Activated CD4-positive, alpha-beta memory T cell treated with anti-CD3 and anti-CD28 coated beads, Interleukin-2, amount 10 ng/mL, durations not matched to agents 7 days and 5 days (primary cell): ENCODE measurements at places on chromosomes 7 and 10.

DNA sequence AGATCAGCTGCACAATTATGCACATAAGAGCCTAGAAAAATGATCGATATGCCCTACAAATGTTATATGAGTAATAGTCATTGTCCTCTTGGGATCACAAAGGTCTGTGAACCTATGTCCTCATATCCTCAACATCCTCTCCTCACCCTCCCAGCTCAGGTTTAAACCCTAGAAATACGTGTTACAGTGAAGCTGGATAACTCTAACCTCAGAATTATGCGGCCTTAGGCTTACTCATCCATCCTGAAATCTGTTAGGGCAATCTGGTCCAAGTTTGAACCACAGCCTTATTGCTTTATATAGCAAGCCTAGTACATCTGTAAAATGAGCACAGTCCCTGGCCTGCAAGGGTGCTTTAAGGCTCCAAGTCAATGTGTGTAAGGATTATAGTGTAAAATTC, 84.2 kb upstream of the FRMD4A start:
- DNase-seq: no peak

- DNase-seq: no peak
These were observed 117.1 kb upstream of the DPP6 start for GRCh38 chr7:153935095-153935494.

- DNase-seq: no peak
These were observed 95.8 kb downstream of the CHST15 start for GRCh38 chr10:123997486-123998196.

- no peak for DNase-seq
These were observed 44.7 kb upstream of the ZEB1 start for GRCh38 chr10:31274310-31274709.

- no peak for DNase-seq
These were observed at the start of gene H2BK1 for GRCh38 chr7:151210087-151210854. H2BK1 (minus strand) TSS chr7:151210488; CDS start chr7:151210318, 170 bp downstream.

GRCh38 chr10:129760003-129760315, 204.1 kb downstream of the EBF3 start:
- peak; percentile 3 for DNase-seq

DNA sequence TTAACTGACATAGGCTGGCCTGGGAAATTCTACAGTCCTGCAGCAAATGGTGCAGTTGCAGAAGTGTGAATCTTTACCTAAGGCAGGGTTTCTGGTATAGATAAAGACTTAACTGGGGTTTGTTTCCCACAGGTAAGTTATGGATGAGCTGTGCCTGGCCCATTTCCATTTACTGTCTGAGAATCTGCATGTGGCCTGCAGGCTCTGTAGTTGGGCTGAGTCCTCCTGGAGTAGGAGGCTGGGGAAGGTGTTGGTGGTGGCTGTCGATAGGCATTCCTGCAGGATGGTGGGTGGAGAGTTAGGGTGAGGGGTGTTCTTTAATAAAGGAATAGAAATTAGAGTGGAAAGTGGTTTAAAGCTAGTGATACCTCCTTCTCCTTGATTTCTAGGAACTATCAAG, 193.5 kb downstream of the AUTS2 start:
- DNase-seq: no peak

- DNase-seq: peak; percentile 88
These were observed at the start of gene NFE2L3 for GRCh38 chr7:26151953-26152781. NFE2L3 (plus strand) TSS chr7:26152198; CDS start chr7:26152499, 301 bp downstream.

DNA sequence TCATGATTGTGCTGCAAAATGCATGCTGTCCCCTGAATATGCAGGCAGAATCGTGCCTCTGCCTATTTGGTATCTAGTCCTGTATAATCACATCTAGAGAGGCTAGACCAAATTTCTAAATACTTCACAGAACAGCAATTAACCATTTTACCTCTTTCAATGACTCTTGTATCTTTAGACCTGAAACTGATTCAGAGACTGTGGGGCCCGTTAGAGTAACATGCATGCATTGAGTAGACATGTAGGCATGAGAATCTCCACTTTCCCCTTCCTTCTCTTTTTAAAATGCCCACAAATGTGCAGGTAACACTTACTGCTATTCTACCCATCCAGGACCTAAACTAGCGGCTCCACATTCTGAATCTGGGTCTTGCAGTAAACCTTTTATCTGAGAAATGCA, 8.8 kb downstream of the ZNF92 start:
- DNase-seq: no peak

DNA sequence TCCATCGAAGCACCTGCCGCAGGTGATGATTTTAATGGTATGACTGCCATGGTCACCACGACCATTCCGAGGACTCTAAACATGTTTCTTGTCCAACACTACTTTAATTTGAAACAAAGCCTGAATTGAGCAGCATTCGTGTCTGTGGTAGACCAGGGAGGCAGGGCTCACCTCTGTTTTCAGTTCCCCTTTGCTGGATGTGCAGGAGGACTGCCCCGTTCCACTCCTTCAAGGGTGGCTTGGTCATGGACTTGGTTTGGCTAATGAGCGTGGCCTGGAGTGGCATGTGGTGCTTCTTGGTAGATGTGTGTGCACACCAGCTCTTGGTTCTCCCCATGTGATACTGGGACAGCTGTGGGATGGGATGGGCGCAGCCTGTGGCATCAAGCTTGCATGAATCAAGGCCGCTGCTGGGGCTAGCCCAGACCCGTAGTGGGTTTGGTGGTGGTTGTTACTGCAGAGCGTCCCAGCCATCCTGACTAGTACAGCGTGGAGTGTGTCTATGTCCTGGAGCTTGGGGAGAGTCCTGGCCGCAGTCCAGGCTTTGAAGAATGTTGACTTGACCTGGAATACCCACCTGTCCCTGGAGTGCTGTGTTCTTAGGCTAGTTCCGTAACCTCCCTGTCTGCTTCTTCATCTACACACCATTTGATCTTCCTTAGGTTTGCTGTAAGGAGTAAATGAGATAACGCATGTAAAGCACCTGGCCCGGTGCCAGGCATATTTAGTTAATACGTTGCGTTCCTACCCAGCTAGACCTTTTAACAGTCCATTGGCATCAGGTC, 34.8 kb downstream of the MGMT start:
- no peak for DNase-seq

GRCh38 chr10:15587271-15587670, 132.5 kb downstream of the ITGA8 start:
- DNase-seq: no peak

DNA sequence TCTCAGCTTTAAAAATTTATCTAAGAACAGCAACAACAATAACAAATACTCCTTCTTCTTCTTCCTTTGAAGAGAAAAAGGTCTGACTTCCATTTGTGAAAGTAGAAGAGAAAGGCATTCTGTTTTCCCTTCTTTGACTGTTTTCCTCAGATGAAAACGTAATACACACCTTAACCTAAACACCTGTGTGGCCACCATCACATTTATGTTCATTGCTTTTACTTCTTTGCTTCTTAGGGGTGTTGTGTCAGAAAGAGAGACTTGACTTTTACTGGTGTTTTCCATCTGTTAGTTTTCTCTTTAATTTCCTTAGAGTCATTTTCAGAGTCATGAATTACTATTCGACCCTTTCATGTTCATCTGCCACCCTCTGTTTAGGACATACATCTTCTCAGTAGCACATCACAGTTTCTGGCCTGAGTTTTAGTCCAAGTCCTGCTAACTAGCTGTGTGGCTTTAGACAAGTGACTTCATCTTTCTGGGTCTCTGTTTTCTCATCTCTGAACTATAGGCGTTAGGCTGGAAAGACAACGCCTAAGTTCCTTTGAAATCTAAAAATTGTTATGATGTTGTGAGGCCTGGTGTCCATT, 283.8 kb downstream of the GATA3 start:
- DNase-seq: no peak

DNA sequence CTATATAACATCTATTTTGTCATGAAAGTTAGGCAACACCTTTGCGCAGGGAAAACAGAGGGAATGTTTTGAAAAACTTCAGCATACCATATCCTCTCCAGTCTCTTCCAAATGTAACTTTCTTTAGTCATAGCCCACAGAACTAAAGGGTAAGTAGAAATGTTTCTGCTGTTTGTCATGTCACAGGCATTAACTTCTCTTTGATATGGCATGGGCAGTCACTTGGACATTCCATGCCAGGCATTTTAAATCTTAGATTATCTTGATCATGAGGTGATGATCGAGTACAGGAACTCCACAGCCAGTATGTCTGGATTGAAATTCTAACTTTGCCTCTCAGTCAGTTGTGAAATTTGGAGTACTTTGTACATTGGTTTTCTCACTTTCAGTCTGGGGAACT, 27.5 kb upstream of the ETV1 start:
- DNase-seq: no peak

- DNase-seq: no peak
These were observed 103.8 kb downstream of the ATE1 start for GRCh38 chr10:121823993-121824463.

- no peak for DNase-seq
These were observed 35.9 kb downstream of the MTURN start for GRCh38 chr7:30170476-30171205.

DNA sequence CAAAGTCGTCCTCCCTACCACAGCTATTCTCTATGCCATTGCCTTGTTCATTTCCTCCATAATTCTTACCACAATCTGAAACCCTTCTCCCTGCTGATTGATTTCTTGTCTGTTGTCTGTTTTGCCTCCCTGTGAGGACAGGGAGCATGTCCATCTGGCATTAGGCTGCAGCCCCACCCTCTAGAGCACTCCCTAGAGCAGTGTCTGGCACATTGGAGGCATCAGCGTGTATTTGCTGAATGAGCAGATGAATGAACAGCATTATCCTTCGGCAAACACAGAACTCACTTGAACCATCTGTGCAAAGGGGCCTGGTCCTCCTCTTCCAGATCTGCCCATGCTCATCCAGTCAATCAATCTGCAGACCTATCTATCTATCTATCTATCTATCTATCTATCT, 5.1 kb upstream of the DMBT1 start:
- no peak for DNase-seq

- DNase-seq: no peak
These were observed 71.8 kb downstream of the ARHGAP21 start for GRCh38 chr10:24651923-24652322.

GRCh38 chr10:91614225-91614624, 18.6 kb downstream of the PPP1R3C start:
- no peak for DNase-seq

DNA sequence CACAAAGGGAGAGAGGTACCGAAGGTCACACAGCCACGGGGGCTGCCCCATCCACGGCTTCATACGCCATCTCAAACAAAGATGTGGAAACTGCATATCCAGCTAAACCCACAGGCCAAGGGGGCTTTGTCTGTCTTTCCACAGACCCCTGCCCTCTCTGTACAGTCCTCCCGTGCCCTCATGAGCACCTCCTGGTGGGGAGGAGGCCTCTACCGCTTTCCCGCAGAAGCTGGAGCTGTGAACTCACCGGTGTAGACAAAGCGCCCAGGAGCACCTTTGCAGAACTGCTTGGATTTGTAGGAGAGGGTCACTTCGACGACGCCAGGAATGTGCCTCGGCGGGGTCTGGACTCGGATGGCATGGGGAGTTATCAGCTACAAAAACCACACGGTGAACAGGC, 97.2 kb downstream of the EBF3 start:
- DNase-seq: no peak

DNA sequence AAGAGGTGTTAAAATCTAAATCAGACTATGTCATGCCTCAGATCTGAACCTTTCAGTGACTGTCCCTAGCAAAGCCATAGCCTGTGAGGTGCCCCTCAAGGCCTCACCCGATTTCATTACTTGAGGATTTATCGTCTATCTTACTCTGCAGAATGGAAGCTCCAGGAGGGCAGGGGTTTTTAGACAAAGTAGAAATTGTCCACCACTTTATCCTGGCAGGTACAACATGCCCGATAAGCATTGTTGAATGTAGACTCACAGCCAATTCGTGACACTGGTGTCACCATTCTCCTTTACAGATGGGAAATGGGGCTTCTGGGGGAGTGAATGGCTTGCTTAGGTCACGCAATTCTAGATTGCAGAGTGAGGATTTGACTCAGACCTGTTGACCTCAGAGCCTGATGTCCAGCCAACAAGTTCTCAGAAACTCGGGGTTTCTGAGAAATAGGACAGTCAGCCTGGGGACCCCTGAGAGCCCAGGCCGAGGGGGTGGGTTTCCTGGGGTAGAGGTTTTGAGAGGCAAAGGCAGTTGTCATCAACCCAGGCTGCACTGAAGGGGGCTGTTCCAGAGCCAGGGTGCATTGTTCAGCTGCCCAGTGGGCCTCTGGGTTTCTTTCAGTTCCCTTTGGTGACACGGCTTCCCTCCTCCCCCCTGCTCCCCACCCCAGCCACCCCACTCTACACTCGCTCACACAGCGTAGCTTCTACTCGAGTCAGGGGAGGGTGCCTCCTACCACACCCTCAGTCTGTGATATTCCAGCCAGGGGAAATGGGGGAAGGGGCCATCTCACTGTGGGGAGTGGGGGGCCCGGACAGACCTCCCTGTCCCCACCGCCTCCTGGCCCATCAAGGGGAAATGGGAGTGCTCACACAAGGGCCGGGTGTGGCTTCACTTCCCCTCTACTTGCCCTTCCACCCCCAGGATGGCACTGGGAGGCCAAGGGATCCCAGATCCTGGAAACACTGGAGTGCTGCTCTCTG, 3.1 kb upstream of the IRF5 start:
- DNase-seq: no peak

GRCh38 chr10:26303366-26303765, 86.8 kb downstream of the GAD2 start:
- no peak for DNase-seq

DNA sequence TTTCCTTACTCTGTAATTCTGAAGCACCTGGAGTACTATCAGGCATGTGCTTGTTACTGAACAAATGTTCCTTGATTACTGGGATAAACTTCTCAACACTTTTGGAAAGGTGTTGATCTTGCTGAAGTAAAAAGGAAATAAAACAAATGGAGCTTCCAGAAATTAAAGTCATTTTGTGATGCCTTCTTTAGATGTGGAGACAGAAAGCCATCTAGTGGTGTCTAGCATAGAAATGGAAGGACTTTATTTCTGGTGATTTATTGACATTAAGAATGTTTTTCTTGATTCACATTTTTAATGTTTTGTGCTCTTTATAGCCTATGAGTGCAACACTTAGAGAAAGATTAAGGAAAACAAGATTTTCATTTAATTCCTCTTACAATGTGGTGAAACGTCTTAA, 1.4 kb downstream of the SFR1 start:
- DNase-seq: no peak

GRCh38 chr10:60170250-60170649, 219.4 kb downstream of the ANK3 start:
- DNase-seq: no peak

GRCh38 chr10:75531571-75532031, 100.2 kb downstream of the LRMDA start:
- DNase-seq: no peak

DNA sequence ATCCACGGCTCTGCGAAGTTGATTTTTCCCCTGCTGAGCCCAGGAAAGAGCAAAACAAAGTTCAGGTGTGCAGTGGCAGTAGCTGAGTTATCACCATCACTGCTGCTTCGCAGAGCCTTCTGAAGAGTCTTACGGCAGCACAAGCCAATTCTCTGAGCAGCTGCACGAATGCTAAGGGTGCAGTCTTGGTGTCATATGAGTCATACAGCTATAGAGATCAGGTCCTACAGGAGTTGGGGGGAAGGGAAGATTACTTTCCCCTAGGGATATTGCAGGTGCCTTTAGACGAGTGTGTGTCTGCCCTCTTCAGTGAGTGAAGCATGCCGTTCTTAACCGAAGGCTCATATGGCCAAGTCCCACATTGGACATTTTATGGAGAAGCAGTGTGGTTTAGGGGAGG, 227.8 kb downstream of the CELF2 start:
- DNase-seq: no peak

GRCh38 chr7:138843632-138844580, 45.9 kb upstream of the ATP6V0A4 start:
- DNase-seq: no peak

- no peak for DNase-seq
These were observed 26.7 kb downstream of the ERCC6 start for GRCh38 chr10:49512121-49512809.

GRCh38 chr7:152759949-152760853, 649 bp downstream of the ACTR3B start:
- peak; percentile 21 for DNase-seq
